ENCODE measurements at places on chromosomes 1 and 21. TPM values are rescaled to one million over a fixed set of nuclear protein-coding genes. Genes with fewer than 3 reads are reported as not detected.

DNA sequence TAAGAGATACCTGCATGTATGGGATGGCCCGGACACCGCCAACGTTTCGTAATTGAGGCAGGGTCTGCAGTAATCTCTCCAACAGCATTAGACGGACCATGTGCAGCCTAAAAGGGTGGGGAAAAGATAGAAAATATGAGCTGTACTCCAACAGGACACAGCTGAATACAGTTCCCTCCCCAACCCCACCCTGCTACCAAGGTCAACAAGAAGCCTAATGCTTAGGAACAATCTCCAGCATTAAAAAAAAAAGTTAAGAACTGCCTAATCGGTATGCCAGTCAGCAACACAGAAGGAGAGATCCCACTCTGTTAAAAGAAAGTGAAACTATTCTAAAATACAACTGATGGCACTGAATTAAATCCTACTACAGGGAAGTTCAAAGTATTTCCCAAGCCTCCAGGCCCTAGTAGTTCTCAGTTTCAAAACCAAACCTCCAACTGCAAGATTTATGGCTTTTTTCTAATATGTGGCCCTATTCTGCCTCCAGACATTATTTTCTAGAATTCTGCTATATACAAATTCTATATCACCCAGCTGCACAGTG is 81.0 kb downstream of the UBR4 start:
- no peak for DNase-seq

- no peak for DNase-seq
Observed at GRCh38 chr1:64323054-64323453, 119.6 kb downstream of the UBE2U start.

The GJB3 gene
- total RNA-seq, result not detected

DNA sequence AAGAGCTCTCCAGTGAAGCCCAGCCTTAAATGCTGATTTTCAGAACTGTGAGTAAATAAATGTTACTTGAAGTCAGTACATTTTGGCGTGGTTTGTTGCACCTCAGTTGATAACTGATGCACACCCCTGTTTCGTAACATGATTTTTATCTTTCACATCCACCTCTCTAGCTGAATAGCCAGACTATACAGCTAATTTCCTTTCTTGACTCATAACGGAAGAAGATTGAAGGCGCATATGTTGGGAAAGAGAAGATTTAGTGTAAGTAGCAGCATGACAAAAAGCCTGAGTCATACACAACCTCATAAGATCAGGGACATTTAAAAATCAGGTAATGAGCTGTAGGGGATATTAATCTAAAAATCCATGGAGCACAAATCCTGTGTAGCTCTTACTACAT is 716.2 kb upstream of the ZP4 start:
- no peak for DNase-seq

DNA sequence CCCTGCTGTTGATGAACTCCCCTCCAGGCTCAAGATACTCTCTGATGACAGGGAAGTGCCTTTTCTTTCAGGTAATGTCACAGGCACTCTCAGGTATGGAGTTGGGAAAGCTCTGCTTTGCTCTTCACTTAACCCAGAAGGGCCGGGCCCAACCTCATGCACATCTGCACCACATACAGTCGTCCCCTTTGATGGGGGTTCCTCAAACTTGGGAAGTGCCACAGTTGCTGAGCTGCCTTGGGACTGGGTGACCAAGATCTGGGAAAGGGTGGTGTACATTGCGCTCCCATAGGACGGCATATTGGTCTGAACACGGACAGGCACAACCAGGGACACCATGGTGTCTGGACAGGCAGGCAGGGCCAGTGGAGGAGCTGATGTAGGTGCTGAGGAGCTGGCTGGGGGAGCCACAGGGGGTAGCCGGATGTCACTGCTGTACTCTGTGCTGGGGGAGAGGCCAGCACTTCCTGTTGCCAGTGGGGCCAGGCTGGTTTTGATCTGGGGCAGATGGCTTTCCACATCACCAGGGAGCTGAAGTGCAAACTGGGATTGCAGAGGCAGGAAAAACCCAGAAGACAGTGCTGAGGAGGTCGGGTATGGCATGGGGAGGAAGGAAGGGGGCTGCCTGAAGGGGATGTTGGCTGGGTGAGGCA is 96.2 kb upstream of the EDN2 start:
- no peak for DNase-seq

Data from right cardiac atrium (tissue), 5 donors.